ENCODE measurements at places on chromosomes 12 and 14.

DNA sequence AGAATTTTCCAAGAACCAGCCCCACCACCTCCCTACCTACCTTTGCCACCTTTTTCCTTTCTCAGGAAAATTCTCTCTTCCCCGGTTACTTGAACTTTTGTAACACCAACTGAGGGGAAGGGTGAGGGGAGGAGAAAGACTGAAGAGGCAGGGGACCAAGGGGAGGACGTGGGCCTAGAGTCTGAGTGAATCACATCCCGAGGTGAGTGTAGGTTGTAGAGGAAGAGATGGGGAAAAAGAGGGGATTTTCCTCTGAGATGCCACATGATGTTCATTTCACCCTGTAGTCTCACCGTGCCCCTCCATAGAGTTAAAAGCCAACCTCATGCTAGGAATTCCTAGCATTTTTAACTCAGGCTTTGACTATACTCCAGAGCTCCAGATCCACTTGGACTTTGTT lies 311.8 kb downstream of the RPAP3 start:
- DNase-seq: no peak

GRCh38 chr12:104121001-104121400 lies 17.0 kb downstream of the NFYB start:
- DNase-seq: no peak

DNA sequence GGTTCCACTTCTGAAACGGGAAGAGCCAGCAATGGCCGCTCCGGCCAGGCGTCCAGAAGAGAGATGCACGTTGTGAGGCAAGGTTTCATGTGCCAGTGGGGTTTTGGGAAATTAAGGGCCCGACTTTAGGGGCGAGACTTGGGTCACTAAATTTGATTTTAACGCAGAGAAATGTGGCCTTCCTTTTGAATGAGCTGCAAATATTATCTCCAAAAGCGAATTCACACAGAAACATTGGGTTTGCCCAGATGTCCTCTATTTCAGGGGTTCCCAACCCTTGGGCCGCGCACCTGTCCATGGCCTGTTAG lies 2.3 kb upstream of the RNASE4 start:
- DNase-seq: no peak

DNA sequence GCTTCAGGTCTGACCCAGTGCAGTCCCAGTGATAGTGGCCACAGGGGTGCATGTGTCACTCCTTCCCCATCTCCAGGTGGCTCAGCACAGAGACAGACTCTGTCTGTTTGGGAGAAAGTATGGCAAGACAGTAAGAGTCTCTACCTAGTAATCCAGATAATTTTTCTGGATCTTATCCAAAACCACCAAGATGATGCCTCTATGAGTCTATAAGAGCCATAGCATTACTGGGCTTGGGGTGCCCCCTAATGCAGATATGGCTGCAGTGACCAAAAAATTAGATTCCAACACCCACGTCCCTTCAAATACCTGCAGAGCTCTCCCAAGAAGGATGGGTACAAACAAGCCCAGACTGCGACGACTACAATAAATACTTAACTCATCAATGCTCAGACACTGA lies 123.8 kb downstream of the GRIP1 start:
- DNase-seq: no peak

DNA sequence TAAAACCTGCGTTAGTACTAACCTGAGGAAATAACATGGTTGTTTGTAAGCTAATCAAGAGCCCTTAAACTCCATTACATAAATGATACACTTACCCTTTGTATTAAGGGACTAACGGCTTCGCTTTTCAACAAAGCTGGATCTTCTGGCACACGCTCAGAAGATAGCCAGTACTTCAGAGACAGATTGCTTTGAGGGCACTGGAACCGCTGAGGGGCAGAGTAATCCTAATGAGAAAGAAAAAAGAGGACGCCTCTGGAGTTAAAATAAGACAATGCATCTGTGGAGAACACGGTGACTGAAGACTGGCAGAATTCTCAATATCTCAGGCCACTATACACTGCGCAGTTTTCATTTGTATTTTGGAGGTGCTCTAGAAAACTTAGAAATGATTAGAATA lies 1.5 kb upstream of the KTN1 start:
- no peak for DNase-seq

DNA sequence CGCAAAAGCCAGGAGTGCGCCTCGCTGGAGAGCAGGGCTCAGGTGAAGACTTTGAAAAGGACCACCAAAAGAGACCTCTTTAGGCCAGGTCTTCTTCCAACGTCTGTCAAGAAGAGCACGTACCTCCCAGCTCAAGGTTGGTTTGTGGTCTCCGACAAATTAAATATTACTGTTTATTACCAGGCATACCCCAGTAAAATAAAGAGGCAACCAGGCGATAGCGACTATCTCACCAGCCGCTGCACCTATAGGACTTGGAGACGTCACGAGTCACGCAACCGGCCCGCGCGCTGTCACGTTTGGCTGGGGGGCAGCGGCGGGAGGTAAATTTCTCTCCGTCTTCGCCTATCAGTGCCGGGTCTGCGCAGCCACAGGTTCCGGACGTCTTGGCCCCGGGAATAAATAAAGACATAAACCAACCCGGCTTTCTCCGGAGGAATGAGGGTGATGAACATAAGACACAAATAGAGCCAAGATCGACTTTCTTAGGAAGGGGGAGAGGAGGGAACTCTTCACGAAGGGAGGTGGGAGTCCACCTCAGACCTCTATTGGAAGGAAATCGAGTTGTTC lies 2.0 kb upstream of the TBX5 start:
- no peak for DNase-seq

- DNase-seq: no peak
Observed at GRCh38 chr12:44246482-44247105, 410.7 kb downstream of the TMEM117 start.

GRCh38 chr14:103343905-103344797 lies 10.1 kb downstream of the EIF5 start:
- no peak for DNase-seq

DNA sequence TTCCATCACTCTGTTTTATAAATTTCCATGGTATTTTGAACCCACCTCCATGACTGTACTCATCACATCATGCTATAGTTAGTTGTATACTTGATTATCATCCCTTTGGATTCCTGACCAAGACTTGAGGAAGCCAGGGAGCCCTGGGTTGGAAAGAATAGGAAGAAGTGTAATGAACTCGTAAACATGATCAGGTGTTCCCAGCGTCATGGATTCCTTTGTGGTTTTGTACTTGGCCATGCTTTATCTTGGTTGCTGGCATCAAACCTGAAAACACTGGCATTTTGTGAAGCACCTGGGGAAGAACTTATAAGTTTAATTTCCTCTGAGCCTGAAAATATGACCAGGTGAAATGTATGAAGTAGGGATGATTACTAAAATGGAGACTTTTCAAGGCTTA lies 76.4 kb downstream of the CHST11 start:
- DNase-seq: no peak

- DNase-seq: no peak
Observed at GRCh38 chr14:76924371-76925096, 98.3 kb downstream of the LRRC74A start.

DNA sequence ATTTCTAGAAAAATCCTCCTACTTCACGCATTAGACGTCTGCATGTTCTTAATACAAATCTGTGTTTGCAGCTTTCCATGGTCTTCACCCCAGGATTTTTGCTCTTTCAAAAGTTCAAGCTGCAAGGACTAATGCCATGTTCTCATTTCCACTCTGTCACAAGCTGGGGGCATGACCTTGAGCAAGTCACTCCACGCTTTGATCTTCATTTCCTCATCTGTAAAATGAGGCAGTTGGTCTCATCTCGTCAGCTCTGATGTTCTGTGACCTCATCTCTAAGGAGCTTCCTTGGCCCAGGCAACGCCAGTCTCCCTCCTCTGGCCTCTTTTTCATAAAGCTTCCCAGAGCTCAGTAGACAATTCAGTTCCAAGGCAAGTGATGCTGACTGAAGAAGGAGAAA lies 18.8 kb upstream of the BMP4 start:
- no peak for DNase-seq

- DNase-seq: no peak
Observed at GRCh38 chr12:97637770-97638169, 175.2 kb downstream of the RMST start.

- DNase-seq: no peak
Observed at GRCh38 chr12:6620885-6621274, 13.7 kb upstream of the CHD4 start.

GRCh38 chr14:96251656-96252155 lies 4.3 kb upstream of the BDKRB1 start:
- no peak for DNase-seq

GRCh38 chr12:131795064-131795463 lies 33.1 kb upstream of the MMP17 start:
- DNase-seq: no peak

GRCh38 chr12:51021694-51022093 lies 4.5 kb downstream of the SLC11A2 start:
- DNase-seq: no peak

DNA sequence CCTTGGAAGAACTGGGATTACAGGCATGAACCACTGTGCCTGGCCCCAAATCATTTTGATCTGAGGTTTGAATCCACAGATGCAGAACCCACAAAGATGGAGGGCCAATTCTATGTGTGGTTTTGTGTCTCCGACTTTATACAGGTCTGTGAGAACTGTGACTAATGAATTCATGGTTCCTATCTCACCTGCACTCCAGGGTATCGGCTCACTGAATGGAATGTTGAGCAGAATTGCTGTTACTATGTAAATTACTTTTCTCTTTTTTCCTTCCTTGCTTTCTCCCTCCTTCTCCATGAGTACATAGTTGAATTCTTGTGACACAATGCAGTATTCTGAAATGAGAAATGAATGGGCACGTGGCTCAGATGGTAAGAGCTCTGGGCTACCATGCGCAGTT lies 21.1 kb upstream of the GALNT16 start:
- no peak for DNase-seq

DNA sequence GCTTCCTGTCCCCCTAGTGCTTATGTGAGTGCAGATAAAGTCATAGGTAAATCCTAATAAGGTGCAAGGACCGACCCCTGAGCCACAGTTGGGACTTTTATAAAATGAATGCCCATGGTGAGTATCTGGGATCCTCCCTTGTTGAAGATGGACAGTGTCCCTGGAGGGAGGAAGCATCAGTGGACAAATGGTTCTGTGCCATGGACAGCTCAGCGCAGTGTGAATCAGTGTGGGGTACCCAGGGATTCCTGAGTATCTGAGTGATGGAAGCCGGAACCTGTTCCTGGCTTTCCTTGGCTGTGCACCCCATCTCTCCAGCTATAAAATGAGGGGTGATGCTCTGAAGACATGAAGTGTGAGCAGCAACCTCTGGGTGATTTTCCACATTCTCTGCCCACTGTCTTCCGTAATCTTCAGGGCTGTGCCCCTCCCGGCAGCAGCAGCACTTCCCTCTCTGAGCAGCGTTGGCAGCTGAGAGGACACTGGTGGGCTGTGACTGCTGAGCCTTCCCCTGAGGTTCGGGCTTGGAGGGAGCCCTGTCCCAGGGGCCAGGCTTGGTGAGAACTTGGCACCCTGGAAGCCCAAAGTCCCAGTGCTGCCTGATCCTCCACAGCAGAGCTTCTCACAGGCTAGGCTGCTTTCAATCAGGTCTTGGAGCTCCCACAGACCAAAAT lies 25.0 kb downstream of the VCPKMT start:
- DNase-seq: no peak

GRCh38 chr12:50639721-50640120 lies 124.2 kb upstream of the ATF1 start:
- no peak for DNase-seq

DNA sequence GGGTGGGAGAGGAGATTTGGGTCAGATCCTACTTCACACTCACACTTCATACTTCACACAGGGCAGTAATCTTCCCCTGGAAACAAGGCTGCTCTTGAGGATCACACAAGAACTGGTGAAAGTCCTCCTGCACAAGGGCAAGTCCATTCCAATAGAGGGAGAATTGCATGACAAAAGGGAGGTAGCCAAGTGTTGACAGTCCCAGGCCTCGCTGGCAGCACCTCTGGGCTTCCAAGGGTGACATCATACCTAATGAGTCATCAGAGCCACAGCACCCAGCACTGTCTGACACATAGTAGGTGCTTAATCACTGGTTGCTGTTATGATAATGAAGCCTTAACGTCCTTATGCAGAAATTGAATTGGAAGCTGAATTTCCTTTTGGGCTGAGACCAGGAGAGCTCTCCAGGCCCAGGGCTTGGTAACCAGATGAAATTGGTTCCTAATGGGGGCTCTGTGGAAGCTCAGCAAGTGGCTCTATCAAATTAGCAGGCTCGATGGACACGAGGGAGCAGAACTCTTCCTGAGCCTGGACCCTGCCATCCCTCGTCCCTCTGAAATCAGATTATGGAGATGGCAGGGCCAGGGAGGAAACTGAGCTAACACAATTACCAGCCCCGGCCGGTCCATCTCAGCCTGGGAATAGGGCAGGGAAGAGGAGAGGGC lies 58.8 kb upstream of the ACTN1 start:
- no peak for DNase-seq

DNA sequence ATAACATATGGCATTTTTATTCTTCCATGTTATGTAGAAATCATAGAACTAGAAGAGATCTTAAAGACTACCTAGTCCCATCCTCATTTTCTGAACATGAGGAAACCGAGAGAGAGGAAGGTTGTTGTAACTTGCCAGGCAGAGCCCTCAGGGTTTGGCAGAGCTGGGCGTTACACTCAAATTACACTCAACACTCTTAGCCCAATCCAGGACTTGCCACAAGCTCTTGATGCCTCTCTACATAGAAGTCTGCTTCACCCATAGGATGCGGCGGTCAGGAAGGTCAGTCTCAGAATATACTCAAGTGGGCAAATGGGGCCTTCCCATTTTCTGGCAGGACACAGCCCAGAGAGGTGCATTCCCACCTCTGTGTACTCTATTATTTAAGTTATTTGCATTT lies 208.1 kb downstream of the ZFP36L1 start:
- DNase-seq: no peak

- DNase-seq: no peak
Observed at GRCh38 chr14:60277605-60278190, 28.7 kb downstream of the PPM1A start.

GRCh38 chr12:85641796-85642195 lies 194.4 kb downstream of the RASSF9 start:
- no peak for DNase-seq

DNA sequence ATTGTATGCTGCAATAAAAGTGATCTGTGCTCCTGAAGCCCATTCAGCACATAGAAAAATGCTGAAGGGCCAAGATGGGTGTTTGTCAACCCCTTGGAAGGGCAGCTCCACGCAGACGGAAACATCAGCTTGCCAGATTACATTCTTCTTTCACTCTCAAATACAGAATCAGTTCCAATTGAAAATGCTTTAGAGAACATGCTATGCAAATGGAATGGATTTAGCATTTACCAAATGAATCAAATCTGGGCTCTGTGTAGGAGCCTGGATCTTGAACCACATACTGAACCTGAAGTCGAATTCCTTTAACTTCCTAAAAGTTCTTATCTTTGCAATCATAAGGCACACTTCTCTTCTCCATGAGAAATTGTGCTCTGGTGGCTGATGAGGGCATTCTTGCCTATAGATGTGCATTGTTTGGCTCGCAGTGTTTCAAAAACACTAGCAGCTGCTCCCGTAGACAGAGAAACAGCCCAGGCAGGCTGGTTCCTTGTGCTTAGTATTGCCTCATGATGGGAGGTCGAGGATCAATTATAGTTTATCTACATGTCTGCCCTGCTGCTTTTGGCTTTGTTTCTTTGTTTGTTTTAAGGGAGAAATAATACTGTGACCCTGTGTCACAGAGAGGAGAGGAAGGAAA lies 489.8 kb upstream of the FLRT2 start:
- no peak for DNase-seq

- DNase-seq: no peak
Observed at GRCh38 chr14:69522026-69522425, 37.5 kb downstream of the PLEKHD1 start.

GRCh38 chr12:45613296-45613695 lies 116.2 kb upstream of the ARID2 start:
- DNase-seq: no peak

- DNase-seq: no peak
Observed at GRCh38 chr12:88266806-88267360, 124.8 kb downstream of the TMTC3 start.

Data from cortex of kidney (tissue), 1 donor.